ENCODE measurements at places on chromosomes 5 and 9.

- DNase-seq: no peak
These were observed 51.2 kb downstream of the MRPS27 start for GRCh38 chr5:72268753-72269410.

GRCh38 chr5:101678481-101679193, 617.4 kb downstream of the SLCO4C1 start:
- DNase-seq: peak; percentile 82

DNA sequence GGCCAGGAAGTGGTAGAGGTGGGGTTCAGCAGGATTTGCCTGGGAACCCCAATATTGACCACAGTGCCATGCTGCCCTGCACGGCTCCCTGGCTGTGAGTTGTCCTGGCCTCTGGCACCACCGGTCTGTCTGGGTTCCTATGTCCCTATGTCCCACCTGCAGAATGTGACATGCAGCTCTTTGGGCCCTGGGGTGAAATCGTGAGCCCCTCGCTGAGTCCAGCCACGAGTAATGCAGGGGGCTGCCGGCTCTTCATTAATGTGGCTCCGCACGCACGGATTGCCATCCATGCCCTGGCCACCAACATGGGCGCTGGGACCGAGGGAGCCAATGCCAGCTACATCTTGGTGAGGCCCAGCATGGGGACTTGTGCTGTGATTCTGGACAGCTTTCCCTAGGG, 2.0 kb upstream of the CACFD1 start:
- DNase-seq: no peak

GRCh38 chr5:140131967-140132409, 6.3 kb downstream of the IGIP start:
- DNase-seq: no peak

DNA sequence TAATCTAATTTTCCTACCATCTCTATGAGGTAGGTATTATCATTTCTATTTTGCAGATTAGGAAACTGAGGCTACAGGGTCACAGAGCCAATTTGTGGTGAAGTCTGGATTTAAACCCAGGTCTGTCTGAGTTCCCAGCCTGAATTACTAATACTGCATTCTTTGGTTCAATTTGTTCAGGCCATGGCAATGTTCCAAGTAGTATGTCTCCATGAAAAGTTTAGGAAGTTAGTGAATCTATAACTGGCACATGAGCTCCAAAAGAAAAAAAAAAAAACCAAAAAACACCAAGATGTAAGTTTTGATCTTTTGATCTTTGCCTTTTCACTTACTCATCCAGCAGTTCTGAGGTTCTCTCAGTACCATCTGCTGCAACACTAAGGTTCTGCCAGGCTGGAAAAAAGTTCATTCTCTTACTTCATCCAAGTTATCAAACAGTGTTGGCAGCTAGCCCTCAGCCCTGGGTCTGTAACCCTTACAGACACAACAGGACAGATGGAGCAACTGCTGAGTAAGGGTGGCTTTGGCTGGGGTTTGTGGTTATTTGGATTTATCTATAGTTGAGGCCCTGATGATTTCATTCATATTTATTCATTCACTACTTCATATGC, 4.4 kb upstream of the TMEM268 start:
- DNase-seq: no peak

DNA sequence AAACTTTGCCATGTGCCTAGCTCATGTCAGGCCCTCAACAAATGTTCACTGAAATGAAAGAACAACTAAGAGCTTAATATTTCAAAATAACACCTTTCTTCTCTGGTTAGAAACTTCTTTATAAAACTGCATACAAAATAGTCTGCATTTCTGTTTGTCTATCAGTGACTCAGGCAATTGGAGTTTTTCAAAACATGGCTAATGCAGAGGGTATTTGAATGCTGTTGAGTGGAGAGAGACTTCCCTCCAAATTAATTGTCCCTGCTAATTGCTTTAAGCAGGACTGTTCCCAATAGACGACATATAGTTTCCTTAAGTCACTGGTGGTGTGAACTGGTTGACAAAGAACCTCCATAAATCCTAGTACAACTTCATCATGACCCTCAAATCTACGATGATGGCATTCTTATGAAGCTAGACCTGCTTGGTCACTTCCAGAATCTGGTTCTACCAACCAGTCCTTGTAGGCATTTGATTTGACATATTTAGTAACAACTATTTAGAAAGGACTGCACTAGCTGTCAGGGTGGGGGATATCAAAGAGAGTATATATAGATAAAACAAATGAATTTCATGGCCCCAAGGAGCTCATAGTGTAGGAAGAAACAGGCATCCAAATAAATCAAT, 84.5 kb downstream of the PRLR start:
- DNase-seq: no peak

- DNase-seq: no peak
These were observed 10.4 kb downstream of the MED27 start for GRCh38 chr9:132069046-132069898.

GRCh38 chr9:138040446-138041430, 163.2 kb downstream of the CACNA1B start:
- no peak for DNase-seq

DNA sequence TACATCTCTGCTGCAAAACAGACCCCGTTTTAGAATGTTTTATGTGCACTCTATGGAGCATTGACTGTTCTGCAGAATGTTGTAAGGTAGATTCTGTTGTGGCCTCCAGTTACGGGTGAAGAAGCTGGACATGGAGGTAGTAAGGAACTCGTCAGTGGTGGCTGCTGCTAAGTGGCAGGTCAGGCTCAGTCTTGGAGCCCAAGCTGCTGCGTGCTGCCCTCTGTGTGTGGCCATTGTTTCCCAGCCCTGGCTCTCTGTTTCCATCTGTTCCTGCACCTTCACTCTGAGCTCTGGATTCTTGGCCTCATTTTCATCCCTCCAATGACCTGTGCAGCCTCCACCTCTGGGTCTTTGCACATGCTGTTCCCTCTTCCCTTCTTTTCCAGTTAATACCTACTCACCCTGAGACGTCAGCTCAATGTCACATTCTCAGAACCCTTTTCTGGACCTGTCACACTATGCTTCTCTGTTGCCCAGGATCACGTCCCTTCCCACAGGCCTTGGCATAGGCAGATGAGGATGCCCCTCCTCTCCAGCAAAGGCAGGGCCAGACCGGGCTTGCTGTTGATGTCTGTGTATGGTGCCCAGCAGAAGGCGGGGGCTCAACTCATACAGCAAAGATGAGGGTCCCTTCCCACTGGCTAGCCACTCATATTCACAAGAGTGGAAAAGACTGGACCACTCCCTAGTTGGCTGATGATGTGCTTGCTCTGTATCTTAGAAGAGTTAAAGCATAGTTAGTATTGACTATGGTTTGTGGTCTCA, 97.6 kb downstream of the TENT4A start:
- DNase-seq: no peak

GRCh38 chr5:147611483-147611882, 101.6 kb upstream of the DPYSL3 start:
- DNase-seq: no peak

DNA sequence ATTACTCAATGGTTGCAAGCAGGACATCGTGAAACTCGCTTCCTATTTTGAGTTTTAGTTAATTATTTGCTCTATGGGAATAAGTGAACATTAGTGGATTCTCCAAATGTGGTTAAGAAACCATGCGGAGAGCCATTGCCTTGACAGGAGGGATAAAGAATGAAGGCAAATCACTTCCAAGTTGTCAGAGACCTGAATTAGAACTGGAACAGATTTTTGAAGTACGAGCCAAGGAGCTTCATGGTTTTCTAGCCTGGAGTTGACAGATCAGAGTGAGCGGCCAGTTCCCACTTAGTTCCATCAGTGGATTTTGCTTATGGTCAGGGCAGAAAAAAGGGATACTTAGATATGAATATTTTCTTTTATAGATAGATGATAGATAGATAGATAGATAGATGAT, 171.4 kb upstream of the CDH10 start:
- DNase-seq: no peak

GRCh38 chr5:107875833-107876232, 205.1 kb upstream of the EFNA5 start:
- DNase-seq: peak; percentile 81

GRCh38 chr9:20028849-20029231, 240.0 kb upstream of the SLC24A2 start:
- DNase-seq: no peak

GRCh38 chr9:88953381-88954029, 37.8 kb upstream of the S1PR3 start:
- peak; percentile 34 for DNase-seq

- DNase-seq: no peak
These were observed 105.4 kb downstream of the DAPK1 start for GRCh38 chr9:87602933-87603643.

- DNase-seq: no peak
These were observed 41.0 kb downstream of the AOPEP start for GRCh38 chr9:94767331-94768072.

DNA sequence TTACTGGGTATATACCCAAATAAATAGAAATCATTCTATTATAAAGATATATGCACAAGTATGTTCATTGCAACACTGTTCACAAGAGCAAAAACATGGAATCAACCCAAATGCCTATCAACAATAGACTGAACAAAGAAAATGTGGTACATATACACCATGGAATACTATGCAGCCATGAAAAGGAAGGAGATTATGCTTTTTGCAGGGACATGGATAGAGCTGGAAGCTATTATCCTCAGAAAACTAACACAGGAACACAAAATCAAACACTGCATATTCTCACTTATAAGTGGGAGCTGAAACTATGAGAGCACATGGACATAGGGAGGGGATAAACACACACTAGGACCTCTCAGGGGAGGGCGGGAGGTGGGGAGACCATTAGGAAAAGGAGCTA, 298.4 kb upstream of the CDH9 start:
- DNase-seq: no peak

DNA sequence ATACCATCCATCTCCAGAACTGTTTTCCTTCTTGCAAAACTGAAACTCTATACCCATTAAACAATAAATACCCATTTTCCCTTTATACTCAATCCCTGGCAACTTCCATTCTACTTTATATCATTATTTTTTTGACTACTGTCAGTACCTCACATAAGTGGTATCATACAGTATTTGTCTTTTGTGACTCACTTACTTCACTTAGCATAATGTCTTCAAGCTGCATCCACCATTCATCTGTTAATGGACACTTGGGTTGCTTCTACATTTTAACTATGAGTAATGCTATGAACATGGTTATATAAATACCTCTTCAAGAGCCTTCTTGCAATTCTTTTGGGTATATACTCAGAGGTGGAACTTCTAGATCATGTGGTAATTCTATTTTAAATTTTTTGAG, 11.6 kb upstream of the TYRP1 start:
- no peak for DNase-seq

GRCh38 chr9:6829536-6829935, 71.8 kb downstream of the KDM4C start:
- DNase-seq: no peak

DNA sequence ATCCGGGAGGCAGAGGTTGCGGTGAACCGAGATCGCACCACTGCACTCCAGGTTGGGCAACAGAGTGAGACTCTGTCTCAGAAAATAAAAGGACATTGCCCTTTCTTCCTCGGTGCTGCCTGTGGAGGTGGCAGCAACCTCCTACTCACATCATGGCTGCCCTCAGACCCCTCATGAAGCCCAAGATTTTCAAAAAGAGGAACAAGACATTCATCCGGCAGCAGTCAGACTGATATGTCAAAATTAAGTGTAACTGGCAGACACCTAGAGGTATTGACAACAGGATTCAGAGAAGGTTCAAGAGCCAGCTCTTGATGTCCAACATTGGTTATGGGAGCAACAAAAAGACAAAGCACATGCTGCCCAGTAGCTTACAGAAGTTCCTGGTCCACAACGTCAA, 12.6 kb upstream of the PAX5 start:
- DNase-seq: no peak
